ENCODE measurements at places on chromosomes 5 and 9.

- no peak for DNase-seq
These were observed 51.2 kb upstream of the RPS23 start for GRCh38 chr5:82329393-82329792.

DNA sequence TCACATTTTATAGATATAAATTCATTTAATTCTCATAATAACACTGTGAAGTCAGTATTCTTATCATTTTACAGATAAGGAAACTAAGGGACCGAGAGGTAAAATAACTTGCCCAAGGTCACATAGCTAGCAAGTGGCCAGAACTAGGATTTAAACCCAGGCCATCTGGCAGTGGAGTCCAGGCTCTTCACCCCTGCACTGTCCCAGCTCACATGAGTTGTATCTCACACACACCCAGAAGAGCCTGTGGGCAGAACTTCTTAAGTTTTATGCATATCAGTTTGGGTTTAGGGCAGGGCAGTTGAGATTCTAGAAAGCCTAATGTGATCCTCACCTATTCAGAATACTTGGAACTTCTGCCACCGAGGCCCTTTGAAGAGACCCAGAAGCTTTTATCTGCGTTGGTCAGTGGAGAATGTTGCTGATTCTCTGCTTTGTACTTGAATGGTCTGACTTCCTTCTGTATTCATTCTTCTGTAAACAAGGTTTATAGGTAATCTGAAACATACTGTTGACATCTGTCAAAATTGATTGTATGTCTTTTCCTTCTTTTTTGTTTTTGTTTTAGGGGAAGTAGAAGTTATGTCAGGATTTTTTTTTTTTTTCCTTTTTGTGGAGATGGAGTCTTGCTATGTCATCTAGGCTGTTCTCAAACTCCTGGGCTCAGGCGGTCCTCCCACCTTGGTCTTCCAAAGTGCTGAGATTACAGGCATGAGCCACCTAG, 75.8 kb downstream of the KIAA1958 start:
- DNase-seq, result no peak

GRCh38 chr5:59485629-59486439, 407.7 kb downstream of the PDE4D start:
- no peak for DNase-seq

DNA sequence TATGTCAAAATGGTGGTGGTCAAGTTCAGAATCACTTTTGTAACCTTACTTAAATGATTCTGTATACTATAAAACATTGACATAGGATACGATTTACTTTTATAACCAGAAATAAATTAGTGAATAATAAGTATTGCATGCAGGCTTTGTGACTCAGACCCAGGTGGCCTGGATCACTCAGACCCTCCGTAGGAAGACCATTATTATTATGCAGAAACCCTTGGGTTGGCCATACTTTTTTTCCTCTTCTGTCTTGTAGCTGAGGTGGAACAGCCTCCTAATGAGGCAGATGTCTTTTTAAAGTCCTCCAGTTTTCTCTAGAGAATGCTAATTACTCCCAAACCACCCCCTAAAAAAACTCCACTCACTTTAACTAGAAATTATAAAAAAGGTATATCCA, 121.9 kb downstream of the LPAR1 start:
- no peak for DNase-seq

DNA sequence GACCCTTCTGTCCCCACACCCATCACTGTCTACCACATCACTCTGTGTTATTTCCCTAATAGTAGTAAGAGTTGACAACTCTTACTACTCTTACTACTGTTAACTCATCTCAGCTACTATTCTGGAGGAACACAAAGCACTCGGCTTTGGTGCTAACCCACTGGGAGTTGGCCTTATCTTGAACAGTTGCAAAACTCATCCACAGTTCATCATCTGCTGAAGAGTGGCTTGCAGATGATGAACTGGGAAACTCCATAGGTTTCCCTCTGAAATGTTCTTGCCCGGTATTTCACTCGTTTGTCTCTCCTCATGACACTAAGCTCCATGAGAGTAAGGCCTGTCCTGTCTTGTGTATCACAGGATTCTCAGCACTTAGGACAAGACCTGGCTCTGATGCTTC, 221.4 kb downstream of the NR3C1 start:
- DNase-seq, result no peak

DNA sequence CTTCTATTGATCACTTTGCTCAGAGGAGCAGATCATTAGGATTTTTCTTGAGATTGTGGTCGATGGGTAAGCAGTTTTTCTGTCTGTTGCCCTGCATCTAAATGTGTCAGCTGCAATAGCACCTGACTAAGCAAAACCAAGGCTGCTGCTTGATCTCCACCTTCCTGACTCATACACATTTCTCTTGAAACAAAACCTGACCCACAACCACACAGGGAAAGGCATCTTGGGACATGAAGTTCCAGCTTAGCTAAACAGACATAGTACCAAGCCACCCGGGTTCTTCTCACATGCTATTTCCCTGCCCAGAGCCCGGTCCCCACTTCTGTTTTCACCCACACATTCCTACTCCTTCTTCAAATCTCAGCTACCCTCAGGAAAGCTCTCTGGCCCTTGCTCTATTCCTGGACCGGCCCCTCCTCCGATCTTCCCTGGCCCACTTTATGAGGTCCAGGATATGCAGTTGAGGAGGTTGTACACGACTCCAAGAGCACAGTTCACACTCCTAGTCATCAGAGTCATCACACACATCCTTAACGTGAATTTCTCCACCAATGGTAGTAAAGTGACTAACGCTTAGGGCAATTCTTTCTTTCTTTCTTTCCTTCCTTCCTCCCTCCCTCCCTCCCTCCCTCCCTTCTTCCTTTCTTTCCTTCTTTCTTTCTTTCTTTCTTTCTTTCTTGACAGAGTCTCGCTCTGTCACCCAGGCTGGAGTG, 16.0 kb upstream of the ZBTB43 start:
- no peak for DNase-seq

DNA sequence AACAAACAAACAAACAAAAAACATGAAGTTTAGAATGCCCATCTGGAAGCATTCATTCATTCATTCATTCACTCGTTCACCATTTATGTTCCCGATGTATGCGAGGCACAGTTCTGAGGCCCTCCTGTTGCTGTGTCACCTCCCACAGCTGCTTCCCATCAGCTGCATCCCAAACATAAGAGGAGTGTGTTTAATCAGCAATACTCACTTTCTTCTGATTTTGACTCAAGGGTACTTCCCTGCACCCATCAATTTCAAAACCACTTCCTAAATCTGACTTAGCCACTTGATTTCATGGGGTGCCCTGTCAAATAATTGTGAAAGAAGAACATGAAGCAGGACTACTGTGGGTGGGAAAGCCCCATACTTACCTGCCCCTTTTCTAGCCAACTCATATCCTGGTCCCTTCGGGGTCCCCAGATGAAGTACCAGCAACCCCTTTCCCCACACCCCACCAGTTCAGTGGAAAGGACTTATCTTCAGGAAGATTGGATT, 128.0 kb upstream of the IL12B start:
- no peak for DNase-seq

- DNase-seq, result no peak
These were observed 29.6 kb upstream of the GLRA1 start for GRCh38 chr5:151954255-151954654.

DNA sequence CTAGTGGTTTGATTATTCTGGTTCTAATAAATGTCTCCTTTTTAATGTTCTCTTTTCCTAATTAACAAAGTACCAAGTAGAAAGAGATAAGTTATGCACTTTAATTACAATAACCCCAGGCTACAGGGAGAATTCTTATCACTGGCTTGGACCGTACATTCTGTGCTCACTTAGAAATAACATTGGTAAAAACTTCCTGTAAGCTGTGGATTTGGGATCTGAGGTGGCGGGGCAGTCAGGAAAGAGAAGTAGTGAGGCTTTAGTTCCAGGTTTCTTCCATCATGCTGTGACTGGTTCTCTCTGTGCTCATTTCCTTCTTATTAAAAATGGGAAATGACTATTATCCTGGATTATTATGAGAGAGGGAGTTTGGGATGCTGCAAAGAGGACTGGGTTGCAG, 142.0 kb downstream of the EGFLAM start:
- no peak for DNase-seq

GRCh38 chr9:136312436-136312835, 8.5 kb upstream of the CCDC187 start:
- DNase-seq, result no peak

- no peak for DNase-seq
These were observed 35.7 kb upstream of the GABRP start for GRCh38 chr5:170747851-170748250.

- no peak for DNase-seq
These were observed 30.2 kb downstream of the CYSTM1 start for GRCh38 chr5:140205216-140205615.

DNA sequence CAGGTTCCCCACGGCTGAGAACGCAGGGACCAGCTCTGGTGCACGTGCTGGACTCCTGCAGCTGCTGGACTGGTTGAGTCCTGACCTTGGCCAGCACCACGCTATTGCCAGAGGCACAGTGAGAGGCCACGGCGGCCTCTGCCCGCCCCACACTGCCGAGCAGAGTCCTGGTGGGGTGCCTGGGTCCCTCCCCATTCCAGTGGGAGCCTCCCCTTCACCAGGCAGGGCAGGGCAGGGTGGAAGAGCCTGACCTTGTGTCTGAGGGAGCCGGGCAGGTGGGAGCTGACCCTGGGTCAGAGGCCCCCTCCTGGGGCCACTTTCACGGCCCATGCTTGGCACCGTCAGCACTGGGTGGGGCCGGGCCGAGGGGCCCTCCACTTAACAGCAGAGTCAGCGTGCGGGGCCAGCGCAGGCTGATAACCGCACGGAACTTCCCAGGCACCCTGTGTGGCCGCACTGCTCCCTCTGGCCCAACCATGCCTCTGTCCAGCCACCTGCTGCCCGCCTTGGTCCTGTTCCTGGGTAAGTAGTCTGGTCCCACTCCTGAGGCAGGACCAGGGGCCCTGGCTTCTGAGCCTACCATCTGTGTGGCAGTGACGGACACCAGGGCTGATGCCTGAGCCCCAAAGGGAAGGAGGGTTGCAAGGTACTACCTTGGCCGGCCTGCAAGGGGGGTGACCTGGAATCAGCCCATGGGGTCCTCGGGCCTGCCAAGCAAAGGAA, at the start of gene MAMDC4:
TSS of gene MAMDC4 (plus strand) at position 406 of the 723 bp plus-strand sequence. CDS start at position 477, 71 bp downstream.
- DNase-seq, result no peak

GRCh38 chr9:98860871-98861293, 53.4 kb downstream of the GALNT12 start:
- DNase-seq, result no peak

GRCh38 chr5:102932781-102933180, 177.7 kb downstream of the PAM start:
- no peak for DNase-seq

DNA sequence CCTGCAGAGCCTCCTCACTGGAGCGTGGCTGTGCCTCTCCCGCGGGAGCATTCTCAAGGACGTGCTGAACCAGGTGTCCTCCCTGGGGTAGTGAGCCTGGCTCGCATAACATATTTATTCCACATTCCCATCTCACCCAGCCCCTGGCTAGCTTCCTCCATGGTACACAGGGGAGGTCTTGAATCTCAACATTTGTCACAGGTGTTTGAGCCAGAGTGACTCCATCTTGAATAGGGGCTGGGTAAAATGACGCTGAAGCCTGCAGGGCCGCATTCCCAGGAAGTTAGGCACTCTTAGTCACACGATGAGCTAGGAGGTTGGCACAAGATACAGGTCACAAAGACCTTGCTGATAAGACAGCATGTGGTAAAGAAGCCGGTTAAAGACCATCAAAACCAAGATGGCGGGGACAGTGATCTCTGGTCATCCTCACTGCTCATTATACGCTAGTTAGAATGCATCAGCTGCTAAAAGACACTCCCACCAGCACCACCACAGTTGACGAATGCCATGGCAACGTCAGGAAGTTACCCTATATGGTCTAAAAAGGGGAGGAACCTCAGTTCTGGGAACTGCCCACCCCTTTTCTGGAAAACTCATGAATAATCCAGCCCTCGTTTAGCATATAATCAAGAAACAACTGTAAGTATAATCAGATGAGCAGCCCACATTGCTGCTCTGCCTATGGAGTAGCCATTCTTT, 273.8 kb upstream of the IRX4 start:
- no peak for DNase-seq

DNA sequence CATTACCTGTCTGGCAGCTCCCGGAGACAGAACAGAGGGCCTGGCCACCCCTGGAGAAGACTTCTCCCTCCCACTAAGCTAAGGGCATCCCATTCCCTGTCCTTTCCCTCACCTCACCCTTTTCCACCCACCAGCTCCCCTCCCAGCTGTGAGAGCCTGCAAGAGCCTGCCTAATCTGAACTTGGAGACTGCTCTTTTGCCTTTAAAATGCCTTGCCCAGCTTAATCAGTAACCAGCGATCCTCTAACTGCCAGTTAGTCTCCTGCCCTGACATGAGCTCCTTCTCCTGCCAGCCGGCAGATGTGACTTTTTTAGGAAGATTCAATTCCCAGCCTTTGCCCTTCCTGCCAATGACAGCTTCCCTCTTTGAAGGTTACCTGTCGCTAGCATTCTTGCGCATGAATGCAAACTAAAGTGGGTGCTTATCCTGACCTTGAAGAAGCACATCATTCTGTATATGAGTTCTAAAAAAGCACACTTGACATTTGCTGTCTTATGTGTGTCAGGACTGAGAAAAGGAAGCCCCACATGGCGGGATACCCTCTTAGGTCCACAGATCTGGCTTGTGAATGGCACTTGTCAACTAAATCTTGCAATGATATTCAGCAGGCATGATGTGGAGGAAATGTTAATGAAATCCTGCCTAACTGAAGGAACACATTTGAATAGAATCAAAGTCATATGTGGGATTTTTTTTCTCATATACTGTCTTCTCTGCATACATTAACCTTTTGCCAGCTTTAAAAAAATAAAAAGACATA, 411.2 kb upstream of the SLC30A5 start:
- DNase-seq, result no peak

DNA sequence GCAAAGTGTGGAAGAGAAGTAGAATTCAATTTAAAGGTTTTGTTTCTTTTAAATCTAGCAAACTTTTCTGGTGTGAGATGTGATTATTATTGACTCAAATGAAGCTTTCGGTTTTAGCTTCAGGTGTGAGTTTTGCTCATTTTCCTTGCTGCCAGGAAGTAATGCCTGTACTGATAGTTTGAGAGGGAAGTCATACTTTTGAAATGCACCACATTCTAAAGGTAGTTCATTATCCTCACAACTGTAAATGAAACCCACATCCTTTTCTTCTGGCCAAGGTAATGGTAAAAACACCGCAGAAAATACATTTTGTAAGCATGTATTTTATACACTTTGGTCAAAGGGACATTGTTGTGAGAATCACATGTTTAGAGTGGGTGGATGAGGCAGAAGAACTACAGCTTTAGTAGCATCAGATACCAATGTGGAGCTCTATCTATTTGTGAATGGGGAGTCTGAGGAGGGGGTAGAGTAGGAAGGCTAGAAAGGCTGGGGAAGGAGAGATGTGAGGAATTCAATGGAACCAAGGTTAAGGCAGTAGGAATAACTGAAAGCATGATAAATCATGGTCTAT, 167.0 kb upstream of the CDKN2B start:
- DNase-seq, result no peak
